Smooth muscle cell of bladder (primary cell): ENCODE measurements at places on chromosomes 16 and 17. TPM values are rescaled to one million over a fixed set of nuclear protein-coding genes. Genes with fewer than 3 reads are reported as not detected.

KRT24 gene
- total RNA-seq = not detected in 2 replicates

KRT17 gene
- total RNA-seq = 6.4 and 7.3 TPM in 2 replicates

ZNF598 gene
- 11.4 and 11.8 TPM in 2 replicates for total RNA-seq

ENPP7 gene
- not detected in 2 replicates for total RNA-seq

ZNF19 gene
- total RNA-seq = 2.4 and 2.6 TPM in 2 replicates

FZD2 gene
- 7.7 and 10.0 TPM in 2 replicates for total RNA-seq

PNPO gene
- 17.1 and 21.1 TPM in 2 replicates for total RNA-seq

RAI1 gene
- total RNA-seq = 5.5 and 7.7 TPM in 2 replicates

DPEP2 gene
- not detected in 2 replicates for total RNA-seq

BCL7C gene
- total RNA-seq = 28.9 and 29.9 TPM in 2 replicates

CPHXL gene
- total RNA-seq = not detected in 2 replicates

LRRC46 gene
- total RNA-seq = 0.09 TPM in 1 of 2 replicates, not detected in the other

MED1 gene
- total RNA-seq = 14.6 and 15.0 TPM in 2 replicates

ZSCAN10 gene
- total RNA-seq = not detected in 2 replicates

NPTX1 gene
- total RNA-seq = 1.7 and 3.4 TPM in 2 replicates

GAS2L2 gene
- under 0.01 and 0.09 TPM in 2 replicates for total RNA-seq

ACSM3 gene
- total RNA-seq = 0.71 and 0.83 TPM in 2 replicates

TAC4 gene
- total RNA-seq = not detected in 2 replicates

SLC6A2 gene
- total RNA-seq = not detected in 2 replicates

CCL4L2 gene
- total RNA-seq = 0.14 and 0.18 TPM in 2 replicates

HAS3 gene
- total RNA-seq = 2.4 and 7.6 TPM in 2 replicates

SBK1 gene
- total RNA-seq = not detected in 2 replicates

SLC22A31 gene
- 0.28 and 1.0 TPM in 2 replicates for total RNA-seq

HSPB9 gene
- total RNA-seq = not detected in 2 replicates

CMTM2 gene
- not detected in 2 replicates for total RNA-seq

SULT1A4 gene
- 0.83 and 1.1 TPM in 2 replicates for total RNA-seq

KRT33A gene
- total RNA-seq = not detected in 2 replicates

SUMO2 gene
- 102 and 140 TPM in 2 replicates for total RNA-seq
